ENCODE measurements at places on chromosomes 13 and 19.

GRCh38 chr13:23637829-23638228, 67.6 kb downstream of the TNFRSF19 start:
- DNase-seq, result no peak

DNA sequence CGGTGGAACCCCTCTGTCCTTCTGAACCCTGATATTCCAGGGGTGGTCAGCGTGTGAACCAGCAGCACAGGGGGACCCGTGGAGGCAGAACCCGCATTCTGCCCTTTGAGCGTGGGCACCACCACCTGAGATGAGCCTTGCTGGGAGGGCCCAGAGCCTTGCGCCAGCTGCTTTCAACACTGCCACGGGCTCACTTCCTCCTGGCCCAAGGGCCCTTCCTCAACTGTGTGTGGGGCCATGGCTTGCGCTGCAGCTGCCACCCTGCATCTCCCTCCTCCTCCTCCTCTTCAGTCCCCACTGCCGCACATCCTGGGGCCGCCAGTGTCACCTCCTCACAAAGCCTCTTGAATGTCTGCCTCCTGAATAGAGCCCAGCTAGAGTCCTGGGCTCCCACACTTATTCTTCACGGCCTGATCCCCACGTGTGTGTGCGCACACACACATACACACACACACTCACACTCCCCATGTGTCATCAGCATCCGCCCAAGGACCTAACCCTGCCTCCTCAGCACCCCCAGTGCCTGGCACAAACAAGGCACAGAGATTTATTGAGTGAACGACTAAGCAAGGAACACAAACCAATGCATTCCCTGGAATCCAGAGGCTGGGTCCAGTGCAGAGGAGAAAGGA, 26.9 kb upstream of the TMEM160 start:
- no peak for DNase-seq

GRCh38 chr13:45200701-45201232, at the start of gene KCTD4:
TSS of gene KCTD4 (minus strand) at chr13:45201045. CDS start at chr13:45194567, 6,478 bp downstream.
- no peak for DNase-seq

DNA sequence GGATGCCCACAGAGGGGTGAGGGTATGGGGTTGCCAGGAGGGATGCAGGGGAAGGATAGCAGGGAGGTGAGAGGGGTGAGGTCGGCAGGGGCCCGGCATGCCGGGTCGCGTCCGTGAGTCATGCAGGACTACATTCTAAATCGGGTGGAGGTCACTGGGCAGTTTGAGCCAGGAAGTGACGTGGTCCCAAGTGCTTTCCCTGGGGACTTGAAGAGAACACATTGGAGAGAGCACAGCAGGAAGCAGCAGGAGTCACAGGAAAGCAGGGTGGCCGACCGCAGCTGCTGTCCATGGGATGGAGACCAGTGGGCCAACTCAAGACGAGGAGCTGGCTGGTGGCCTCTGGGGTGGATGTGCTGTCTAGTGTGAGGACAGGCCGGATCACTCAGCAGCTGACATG, 92.0 kb upstream of the WASF3 start:
- no peak for DNase-seq

GRCh38 chr19:4197625-4198466, 15.4 kb downstream of the ANKRD24 start:
- no peak for DNase-seq

- DNase-seq, result no peak
Observed at GRCh38 chr19:979318-979741, 4.8 kb upstream of the WDR18 start.

GRCh38 chr13:49443357-49443703, 534 bp downstream of the CAB39L start:
- no peak for DNase-seq

GRCh38 chr13:100523411-100523810, 65.2 kb downstream of the GGACT start:
- DNase-seq, result no peak

- DNase-seq, result no peak
Observed at GRCh38 chr13:105725887-105726286, 809.6 kb downstream of the EFNB2 start.

All from A172 (cell line).